ENCODE measurements at places on chromosomes 3 and 15.

DNA sequence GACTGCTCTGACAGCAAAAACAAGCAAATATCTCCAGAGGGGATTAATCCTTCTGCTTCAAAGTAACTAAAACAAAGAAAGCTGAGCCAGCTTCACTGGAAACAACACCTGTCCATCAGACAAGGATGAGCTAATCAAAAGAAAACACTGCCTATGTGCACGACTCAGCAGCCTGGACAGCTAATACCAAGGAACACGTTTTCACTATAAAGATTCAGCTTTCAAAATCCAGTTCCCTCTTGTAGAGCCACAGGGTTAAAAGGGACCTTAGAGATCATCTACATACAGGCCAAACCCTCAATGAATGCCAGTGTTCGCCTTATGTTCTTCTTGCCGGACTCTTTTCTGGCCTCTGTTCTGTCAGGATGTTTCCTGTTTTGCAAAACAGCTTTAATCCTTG lies 6.9 kb downstream of the TUSC7 start:
- no peak for DNase-seq

GRCh38 chr3:66989860-66990696 lies 8.0 kb upstream of the KBTBD8 start:
- peak; percentile 59 for DNase-seq

- DNase-seq: no peak
Measured at GRCh38 chr3:61530355-61530754, 31.0 kb upstream of the PTPRG start.

- no peak for DNase-seq
Measured at GRCh38 chr3:54827056-54827687, 100.7 kb downstream of the LRTM1 start.

- DNase-seq: peak; percentile 18
Measured at GRCh38 chr15:40150163-40150925, 10.5 kb upstream of the BUB1B start.

GRCh38 chr15:78315686-78316282 lies 16.4 kb upstream of the SKIC8 start:
- DNase-seq: no peak

DNA sequence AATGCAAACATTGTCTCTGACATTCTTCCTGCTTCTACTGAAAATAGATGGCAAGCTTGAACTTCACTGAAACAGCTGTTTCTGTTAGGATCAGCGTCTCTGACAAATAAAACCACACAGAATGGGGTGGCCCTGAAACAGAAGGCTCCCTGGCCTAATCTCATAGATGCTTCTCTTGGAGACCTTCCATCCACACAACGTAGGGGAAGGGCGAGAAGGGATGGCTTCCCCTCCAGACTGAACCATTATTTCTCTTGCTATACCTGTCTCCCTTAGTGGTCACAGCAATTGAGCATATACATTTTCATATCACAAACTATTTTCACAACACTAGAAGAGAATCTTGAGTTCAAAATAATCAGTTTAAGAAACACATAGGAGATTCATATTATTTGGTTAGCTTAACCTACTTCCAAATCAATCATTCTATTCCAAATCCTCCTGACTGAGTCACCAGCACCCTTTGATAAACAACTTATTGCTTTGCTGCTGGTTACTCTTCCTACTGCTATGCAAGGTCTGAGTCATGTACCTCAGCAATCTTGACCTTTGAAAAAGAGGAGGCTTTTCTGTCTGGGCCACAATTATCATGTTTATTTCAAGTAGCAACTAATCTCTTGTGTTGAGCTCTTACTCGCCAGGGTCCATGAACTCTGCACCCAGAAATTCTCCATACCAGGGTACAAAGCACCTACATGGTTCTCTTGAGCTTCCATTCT lies 45.5 kb downstream of the CBLB start:
- no peak for DNase-seq

- no peak for DNase-seq
Measured at GRCh38 chr3:42079701-42080452, 11.3 kb upstream of the TRAK1 start.

GRCh38 chr15:60414016-60414682 lies 16.4 kb upstream of the ANXA2 start:
- no peak for DNase-seq

DNA sequence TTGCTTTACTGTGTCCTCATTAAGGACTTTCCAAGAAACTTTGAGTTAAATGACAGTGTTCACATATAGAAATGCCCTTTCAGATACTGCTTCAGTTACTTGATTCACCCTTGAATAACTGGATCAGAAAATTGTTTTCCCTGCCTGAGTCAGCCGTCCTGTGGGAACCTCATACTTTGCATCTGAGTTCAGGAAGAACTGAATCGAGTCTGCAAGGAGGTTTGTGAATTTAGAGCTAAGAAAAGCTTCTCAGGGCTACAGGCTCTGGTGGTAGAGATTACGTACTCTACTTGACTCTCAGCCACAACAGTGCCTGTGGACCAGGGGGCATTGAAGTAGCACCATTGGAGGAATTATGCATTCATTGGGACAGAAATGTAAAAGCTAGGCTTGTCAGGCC lies 252.4 kb upstream of the C2CD4B start:
- DNase-seq: no peak

GRCh38 chr3:142210144-142210543 lies 15.2 kb downstream of the GK5 start:
- no peak for DNase-seq

DNA sequence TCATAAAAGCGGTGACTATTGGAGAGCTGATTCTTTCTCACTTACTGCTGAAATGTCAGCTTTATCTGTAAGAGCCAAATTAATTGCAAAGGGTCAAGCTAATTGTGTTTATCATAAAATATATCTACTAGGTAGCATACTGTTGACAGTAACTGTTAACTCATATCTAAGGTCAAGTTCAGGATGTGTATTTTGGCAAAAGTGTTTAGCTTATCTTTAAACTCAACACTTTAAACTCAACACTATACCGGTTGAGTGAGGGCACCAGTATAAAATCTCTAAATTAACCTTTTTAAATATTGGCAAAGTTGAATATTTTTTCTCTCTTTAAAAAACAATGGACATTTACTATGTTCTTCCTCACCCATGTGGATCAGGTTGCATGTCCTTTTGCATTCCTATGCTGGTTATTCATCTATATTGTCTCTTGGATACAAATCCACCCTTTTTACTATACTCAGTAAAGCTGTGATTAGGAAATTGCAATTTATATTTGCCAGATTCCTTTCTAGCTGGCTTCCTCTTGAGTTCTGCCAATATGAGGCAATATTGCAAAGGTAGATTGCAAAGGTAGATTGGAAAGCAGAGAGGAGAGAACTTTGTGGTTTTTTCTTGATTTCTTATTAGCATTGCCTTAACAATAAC lies 344.6 kb upstream of the DCBLD2 start:
- no peak for DNase-seq

GRCh38 chr3:156106721-156107373 lies 13.5 kb upstream of the KCNAB1 start:
- DNase-seq: no peak

GRCh38 chr3:62872318-62872717 lies 2.9 kb downstream of the CADPS start:
- DNase-seq: no peak

DNA sequence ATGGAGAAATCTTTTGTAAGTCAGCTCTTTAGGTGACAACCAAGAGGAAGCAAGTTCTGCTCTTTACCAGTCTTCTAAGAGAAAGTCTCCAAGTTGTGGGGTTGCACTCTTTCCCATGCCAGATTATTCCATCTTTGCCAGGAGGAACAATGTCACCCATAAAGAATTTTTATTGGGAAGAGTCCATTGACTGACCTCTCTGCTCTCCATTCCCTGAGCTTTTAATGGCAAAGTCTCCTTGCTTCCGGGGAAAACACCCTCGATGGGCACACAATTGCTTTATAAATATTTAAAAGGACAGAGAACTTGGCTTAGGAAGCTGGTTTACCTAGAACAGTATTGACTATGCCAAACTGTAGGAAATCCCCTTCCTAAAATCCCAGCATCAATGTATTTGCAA lies 19.9 kb upstream of the UBE2E1 start:
- DNase-seq: no peak

DNA sequence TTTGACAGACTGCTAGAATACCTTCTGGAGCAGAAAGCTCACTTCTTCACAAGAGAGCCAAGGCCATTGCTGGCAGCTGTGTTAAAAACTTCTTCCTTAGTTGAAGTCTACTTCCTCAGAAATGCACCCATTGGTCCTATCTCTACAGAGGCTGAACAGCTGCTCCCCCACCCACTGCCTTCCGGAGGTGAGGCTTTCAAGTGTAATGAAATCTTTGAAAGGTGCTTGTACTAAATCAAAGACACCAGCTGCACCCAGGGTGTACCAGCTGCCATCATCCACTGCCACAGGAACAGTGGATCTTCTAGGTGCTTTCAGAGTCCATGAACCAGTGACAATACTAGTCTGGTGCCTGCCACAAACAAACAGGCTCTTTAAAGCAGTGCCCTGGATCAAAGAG lies 26.4 kb upstream of the HERC1 start:
- peak; percentile 60 for DNase-seq

DNA sequence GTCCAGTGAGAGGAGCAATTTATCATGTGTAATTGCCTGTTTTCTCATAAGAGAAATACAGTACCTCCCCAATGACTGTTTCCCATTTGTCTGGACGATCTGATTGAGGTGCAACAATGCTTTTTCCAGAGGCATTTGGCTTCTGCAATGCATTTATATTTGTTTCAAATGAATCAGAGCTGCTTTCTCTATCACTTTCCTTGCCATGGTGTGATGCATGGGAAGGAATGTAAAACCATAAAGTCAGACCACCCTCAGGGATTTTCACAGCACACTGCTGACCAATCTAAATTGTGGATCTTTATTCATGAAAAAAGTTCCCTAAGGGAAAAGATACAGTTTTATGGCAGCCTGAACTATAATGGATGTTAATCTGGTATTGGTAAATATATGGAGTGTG lies 333.0 kb downstream of the ZNF385D start:
- DNase-seq: no peak

GRCh38 chr3:33238923-33239322 lies 20.3 kb upstream of the SUSD5 start:
- no peak for DNase-seq

DNA sequence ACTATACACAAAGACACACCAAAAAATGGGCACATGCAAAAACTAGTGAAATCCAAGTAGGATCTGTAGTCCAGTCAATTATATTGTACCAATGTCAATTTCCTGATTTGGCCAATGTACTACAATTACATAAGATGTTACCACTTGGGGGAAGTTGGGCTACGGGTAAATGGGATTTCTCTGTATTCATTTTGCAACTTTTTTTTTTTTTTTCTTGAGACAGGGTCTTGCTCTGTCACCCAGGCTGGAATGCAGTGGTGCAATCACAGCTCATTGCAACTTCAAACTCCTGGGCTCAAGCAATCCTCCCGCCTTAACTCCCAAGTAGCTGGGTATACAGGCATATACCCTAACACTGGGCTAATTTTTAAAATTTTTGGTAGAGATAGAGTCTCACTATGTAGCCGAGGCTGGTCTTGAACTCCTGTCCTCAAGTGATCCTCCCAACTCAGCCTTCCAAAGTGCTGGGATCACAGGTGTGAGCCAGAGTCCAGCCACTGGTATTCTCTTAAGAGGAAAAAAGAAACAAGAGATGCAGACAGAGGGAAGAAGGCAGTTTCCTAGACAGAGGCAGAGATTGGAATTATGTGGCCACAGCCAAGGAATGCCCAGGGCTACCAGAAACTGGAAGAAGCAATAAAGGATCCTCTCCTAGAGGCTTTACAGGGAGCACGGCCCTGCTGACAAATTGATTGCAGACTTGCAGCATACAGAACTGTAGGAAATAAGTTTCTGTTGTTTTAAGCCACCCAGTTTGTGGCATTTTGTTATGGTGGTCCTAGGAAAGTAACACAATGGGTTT lies 33.3 kb downstream of the TFDP2 start:
- no peak for DNase-seq

GRCh38 chr3:81891055-81891895 lies 129.8 kb upstream of the GBE1 start:
- DNase-seq: no peak

DNA sequence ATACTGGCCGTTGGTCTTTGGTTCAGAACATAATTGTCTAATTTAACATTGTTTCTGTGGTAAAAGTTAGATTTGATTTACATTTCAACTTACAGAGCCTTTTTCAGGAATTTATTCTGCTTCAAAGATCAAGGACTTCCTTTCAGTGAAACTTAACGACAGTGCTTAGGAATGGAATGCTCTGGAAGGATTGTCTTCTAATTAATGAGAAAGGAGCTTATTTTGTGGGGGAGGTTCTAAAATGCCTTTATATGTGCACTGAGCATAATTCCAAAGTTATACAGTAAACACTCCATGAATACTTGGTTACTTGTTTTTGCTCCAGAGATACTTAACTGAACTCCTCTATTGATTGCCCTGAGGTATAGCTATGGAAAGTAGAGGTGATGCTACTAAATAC lies 75.7 kb downstream of the CACNA1D start:
- no peak for DNase-seq

- no peak for DNase-seq
Measured at GRCh38 chr3:32862247-32862935, 44.6 kb downstream of the TRIM71 start.

- DNase-seq: no peak
Measured at GRCh38 chr3:154921351-154921750, 158.8 kb upstream of the MME start.

- DNase-seq: no peak
Measured at GRCh38 chr3:4827767-4828166, 151.5 kb upstream of the BHLHE40 start.

DNA sequence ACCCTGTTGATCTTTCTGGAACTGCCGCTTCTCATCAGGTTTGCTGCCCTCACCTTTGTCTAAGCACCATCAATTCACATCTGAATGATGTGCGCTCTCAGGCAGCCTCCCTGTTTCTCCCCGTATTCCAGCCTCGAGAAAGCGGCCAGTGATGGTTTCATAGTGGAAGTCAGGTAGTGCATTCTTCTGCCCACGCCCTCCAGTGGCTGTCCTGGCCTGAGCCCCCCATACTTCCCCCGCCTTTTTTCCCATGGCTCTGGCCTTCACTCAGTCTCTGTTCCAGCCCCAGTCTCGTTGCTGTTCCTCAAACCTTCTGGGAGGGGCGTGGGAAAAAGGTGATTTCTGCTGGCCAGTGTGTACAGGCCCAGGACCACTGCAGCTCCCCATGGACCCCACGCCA lies 101.3 kb downstream of the ASB7 start:
- DNase-seq: no peak

All from hematopoietic multipotent progenitor cell treated with erythropoietin and hydrocortisone succinate and interleukin-3 and kit ligand, for 15 days (in vitro differentiated cells).